ENCODE measurements at places on chromosomes 16 and 17. TPM values are rescaled to one million over a fixed set of nuclear protein-coding genes. Genes with fewer than 3 reads are reported as not detected.

PMFBP1 gene
- 1.6 TPM for total RNA-seq

PIK3R6 gene
- 0.83 TPM for total RNA-seq

- no peaks in the 10 kb centered on the region for H3K36me3 ChIP-seq
- no peak overlapping the region for H3K4me3 ChIP-seq
- no peak for DNase-seq
- H3K27me3 ChIP-seq: no peaks in the 10 kb centered on the region
- H3K27ac ChIP-seq: no peak overlapping the region
These were observed 4.4 kb upstream of the ARMC7 start for GRCh38 chr17:75105126-75106080.

DNA sequence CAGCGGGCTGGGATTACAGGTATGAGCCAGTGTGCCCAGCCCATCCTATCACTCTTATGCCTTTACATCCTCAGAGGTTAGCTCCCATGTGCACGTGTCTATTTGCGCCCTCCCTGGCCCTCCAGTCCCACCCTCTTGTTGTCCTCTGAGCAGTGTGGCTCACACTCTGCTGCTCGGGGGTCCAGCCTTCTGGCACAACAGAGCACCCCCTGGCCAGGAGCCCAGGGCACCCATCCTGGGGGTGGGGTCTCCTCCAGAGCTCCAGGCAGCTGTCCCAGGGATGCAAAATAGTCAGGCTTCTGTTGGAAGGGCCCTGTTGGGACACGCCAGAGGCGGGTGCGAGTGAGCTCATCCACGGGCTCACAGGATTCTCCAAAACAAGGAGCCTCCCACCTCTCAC is 11.7 kb upstream of the FAM83G start:
- no peak overlapping the region for H3K4me3 ChIP-seq
- H3K4me1 ChIP-seq: peaks cover 13% of the 10 kb centered on the region
- no peaks in the 10 kb centered on the region for H3K36me3 ChIP-seq

GRCh38 chr16:53908731-53909130 is 204.8 kb downstream of the FTO start:
- H3K27me3 ChIP-seq: no peaks in the 10 kb centered on the region
- H3K36me3 ChIP-seq: peaks cover 11% of the 10 kb centered on the region
- H3K4me3 ChIP-seq: no peak overlapping the region
- DNase-seq: no peak
- H3K4me1 ChIP-seq: peaks cover 22% of the 10 kb centered on the region

GRCh38 chr17:38958756-38959155 is 8.4 kb downstream of the FBXO47 start:
- no peaks in the 10 kb centered on the region for H3K36me3 ChIP-seq
- no peak overlapping the region for H3K4me3 ChIP-seq
- DNase-seq: no peak
- no peaks in the 10 kb centered on the region for H3K27me3 ChIP-seq
- no peak overlapping the region for H3K27ac ChIP-seq

DNA sequence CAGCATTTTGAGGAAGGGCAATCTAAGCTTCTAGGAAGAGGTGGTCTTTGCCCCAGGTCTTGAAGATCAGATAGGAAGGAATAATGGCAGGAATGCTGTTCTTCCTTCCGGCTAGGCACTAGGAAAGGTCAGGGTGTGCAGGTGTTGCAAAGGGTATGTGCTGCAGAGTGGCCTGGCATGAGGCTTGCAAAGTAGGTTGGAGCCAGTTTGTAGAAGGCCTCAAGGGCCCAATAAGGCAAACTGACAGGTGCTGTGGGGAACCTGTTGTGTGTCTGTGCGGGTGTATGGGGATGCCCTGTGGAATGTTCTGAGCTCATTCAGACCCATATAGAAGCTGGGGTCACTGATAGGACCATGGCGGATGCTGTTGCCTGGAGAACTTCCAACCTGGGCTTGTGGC is 12.7 kb downstream of the MSI2 start:
- peaks cover 11% of the 10 kb centered on the region for H3K36me3 ChIP-seq
- peaks cover 22% of the 10 kb centered on the region for H3K4me1 ChIP-seq
- DNase-seq: no peak
- no peaks in the 10 kb centered on the region for H3K27me3 ChIP-seq
- no peak overlapping the region for H3K4me3 ChIP-seq
- H3K27ac ChIP-seq: no peak overlapping the region

DNA sequence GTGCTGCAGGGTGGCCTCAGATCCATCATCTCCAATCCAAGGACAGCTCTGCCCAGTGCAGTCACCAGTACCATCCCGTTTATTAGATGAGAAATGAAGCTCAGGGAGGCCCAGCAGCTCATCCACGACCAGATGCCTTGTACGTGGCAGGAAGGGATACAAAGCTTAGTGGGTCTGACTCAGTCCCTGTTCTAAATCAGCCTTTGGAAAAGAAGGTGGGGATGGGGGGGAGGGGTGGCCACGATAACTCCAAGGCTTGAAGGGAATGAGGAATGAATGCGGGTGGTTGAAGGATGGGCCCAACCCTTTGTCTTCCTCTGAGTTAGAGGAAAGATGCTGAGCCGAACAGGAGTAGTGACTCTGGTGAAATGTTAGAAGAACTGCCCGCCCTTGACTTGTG is 25.8 kb downstream of the LLGL2 start:
- H3K4me3 ChIP-seq: no peak overlapping the region
- no peaks in the 10 kb centered on the region for H3K27me3 ChIP-seq
- peaks cover 1% of the 10 kb centered on the region for H3K4me1 ChIP-seq
- H3K36me3 ChIP-seq: no peaks in the 10 kb centered on the region
